ENCODE measurements at places on chromosomes 6 and 20.

DNA sequence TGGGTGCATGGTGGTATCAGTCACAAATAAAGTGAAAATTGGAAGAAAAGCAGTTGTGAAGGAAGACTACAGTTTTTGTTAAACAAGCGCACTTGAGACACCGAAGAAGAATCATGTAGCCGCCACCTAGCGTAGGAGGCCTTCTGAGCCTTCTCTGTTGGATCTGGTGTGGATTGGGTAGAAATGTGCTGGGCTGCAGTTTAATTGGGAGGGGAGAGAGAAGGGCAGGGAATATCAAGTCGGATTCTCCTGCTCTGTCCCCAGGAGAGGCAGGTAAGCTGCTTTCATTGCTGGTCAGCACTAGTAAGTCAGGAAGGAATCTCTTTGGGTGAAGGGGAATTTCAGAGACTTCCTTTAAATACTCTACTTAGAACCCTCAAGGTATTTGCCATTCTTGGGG is 1.2 kb upstream of the FABP7 start:
- no peak for DNase-seq

GRCh38 chr20:20369250-20370093 is 1.6 kb downstream of the INSM1 start:
- DNase-seq = no peak

GRCh38 chr20:3655131-3655405 is 8.1 kb downstream of the GFRA4 start:
- DNase-seq = no peak

DNA sequence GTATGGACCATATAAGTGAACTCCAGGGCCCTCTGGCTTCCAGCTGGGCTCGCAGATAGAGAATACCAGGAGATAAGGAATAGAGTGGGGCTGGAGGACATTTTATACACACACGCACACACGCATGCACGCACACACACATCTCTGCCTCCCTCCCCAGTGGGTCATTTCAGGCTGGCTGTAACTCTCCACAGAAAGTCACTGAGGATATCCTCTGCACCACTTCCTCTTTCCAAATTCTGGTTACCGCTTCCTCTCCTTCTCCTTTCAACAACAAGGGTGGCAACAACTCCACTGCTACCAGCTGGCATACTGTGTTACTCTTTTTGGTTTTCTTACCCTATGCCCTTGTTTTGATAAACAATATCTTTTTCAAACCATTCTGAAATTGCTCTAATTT is 280.2 kb downstream of the COL12A1 start:
- DNase-seq = no peak

DNA sequence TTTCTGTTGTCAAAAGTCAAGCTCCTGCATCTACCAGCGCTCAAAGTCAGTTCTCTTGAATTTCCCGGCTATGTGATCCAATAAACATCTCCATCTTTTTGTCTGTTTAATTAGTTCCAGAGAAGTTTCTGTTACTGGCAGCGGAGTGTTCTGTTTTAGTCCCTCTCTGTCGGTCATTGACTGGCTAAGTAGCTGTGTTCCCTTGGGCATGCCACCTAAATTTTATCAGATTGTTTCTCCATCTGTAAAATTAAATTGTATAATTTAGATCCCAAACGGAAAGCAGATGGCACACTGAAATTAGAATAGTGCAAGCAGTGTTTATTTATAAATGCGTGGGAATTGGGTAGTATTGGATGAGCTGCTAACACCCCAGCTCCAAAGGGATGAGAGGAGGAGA is 29.7 kb upstream of the PRL start:
- no peak for DNase-seq

GRCh38 chr6:63790334-63790733 is 154.7 kb downstream of the PHF3 start:
- DNase-seq = no peak

DNA sequence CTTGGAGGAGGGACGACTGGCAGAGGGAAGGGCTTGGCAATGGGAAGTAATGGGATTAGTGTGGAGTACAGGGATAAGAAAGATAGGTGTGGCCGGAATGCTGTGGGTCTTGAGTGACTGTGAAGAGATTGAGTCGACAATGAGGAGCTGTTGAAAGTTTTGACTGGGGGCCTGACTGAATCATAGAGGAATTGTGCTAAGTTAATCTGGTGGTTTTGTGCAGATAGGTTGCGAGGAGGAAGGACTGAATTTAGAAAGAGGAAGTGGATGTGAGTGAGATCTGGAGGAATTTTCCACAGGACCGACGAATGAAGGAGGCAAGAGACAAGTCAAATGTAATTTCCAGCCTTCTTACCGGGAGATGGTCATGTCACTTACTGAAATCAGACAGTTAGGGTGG is 143.9 kb upstream of the RALGAPA2 start:
- no peak for DNase-seq

- DNase-seq = peak; percentile 98
These were observed 31.9 kb downstream of the NTSR1 start for GRCh38 chr20:62740286-62741141.

DNA sequence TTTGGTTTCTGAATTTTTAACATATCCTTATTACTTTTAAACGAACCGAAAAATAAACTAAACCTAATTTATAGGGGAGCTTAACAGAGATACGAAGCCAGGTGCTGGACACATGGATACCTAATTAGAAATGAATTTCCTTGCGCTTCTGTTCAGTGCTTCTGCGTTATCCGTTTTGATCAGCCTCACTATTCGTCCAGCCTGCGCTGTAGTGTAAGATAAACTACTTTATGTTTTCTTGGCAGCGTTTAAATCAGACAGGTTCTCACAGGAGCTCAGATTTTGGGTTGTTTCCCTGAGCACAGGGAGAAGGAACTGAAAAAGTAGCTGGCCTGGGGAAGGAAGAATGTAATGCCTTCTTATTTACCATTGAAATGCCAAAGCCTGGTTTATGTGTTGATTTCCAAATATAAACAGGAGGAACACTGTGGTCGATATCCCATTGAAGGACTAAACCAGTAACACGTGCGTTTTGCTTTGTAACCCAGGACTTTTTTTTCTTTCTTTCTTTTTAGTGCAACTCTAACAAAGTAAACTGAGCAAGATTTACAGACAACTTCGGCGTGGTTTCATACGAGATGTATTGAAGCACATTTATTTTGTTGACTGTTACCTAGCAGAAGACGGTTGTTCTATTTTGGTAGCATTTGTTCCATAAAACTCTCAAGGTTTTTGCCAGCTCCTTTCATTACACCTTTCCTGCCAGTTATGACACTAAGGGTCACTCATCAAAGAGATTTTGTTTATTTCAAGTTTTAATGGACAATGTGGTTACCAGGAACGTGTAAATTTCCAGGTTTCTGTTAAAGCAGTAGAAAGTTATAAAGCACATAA is 214.8 kb upstream of the HEY2 start:
- DNase-seq = no peak

DNA sequence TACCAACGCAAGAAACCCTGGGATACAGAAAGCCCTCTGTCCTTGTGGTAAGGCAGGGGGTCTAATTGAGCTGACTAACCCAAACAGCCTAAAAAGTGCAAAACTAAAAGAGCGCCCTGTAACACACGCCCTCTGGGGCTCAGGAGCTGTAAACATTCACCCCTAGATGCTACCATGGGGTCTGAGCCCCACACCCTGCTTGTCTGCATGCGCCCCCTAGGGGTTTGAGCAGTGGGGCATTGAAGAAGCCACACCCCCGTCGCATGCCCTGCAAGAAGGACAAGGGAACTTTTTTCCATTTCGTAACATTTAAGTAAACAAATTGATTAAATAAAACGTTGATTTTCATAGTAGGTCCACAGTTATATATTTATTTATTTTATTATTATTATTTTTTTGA is 616.9 kb upstream of the MAN1A1 start:
- DNase-seq = no peak

DNA sequence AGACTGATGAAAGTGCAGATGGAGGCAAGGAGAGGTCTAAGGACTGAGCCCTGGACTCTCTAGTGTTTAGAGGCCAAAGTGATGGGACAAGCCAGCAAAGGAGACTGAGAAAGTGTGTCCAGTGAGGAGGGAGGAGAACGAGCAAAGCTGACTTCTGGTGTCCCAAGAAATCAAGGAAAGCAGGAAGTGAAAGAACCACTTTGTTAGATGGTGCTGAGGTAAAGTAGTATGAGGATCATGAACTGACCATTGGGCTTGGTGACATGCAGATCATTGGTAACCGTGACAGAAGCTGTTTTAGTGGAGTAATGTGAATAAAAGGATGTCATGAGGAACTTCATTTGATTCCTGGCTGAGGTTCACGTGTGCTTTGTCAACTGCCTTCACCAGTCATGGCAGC is 108.4 kb downstream of the SLX4IP start:
- DNase-seq = no peak

DNA sequence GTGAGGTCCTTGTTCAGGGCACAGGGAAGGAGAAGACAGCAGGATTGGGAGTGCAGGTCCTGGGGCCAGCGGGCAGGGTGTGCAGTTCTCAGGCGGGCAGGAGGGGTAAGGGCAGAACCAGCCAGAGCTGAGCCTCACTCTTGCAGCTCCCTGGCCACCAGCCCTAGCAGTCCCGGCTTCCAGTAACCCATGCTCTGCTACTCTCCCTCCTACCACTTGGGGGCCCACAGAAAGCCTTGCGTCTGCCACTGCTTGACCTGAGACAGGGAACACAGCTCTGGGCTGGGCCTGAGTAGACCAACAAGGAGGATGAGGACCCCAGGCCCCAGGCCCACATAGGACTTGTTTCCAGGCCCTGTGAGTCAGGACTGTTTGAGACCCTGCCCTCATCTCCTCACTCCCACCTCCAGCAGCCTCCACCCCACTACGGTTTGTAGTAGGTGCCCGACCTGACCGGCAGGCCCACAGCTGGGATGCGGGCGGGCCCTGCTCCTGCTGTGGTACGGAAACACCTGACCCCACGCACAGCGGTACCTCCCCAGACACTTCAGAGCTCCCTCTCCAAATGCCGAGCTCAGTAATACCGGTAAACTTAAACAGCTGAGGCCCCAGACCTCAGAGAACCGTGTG is 39.2 kb downstream of the KCNK5 start:
- DNase-seq = no peak

DNA sequence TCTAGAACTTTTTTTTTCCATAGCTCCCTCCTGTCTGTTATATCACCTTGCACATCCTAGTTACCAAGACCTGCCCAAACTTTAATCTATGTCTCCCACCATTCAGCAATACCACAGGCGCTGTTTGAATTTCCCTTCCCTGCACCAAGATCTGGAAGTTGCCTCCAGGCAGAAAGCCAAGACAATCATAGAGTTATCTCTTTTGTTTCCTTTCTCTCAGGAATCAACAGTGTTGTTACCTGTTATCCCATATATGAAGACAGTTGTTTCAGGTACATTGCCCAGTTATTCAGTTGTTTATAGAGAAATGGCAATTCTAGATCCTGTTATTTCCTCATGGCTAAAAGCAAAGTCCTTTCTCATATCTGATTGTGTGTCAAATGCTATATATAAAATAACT is 63.2 kb downstream of the PDSS2 start:
- DNase-seq = no peak

DNA sequence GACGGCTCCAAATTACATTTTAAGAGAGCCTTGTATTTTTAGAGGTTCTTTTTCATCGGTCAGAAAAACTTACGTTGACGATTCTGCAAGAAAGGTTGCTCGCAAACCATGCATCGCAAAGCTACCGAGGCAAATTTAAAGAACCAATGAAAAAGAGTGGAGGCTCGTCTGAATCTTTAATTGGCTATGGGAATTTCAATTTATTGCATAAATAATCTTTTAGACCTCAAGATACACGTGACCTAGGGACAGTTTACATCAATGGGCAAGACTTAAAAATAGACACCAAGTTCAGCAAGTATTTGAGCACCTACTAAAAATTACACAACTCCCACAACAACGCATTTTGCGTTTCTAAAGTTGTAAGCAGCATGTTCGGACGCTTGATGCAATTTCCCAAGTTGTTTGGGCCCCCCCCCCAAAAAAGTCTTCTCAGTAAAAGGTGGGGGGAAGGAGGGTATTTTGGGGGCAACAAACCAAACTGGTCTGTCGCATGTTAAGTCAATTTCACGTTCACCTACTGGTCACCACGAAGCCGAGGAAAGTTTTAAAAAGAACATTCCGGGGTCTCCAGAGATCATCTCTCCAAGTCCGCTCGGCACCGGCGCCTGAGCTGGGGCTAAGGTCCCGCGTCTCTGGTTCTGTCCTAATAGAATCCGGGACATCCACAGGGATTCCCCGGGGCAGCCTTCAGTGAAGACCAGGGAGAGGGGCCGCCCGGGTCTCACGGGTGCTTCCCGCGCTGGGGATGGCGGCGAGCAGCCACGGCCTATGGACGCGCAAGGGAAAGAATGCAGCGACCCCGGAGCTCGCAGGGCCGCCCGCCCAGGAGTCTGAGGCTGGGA is 851 bp downstream of the SNX5 start:
- DNase-seq = no peak

DNA sequence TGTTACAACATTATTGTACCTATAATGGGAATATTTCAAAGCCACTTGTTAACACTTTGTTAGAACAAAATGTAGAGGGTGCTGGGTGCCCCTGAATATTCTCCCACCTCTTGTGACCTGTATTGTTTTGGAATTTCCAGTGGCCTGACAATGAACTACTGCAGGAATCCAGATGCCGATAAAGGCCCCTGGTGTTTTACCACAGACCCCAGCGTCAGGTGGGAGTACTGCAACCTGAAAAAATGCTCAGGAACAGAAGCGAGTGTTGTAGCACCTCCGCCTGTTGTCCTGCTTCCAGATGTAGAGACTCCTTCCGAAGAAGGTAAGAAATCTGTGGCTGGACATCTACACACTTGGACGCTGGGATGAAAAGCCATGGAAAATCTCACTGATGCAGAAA is 28.9 kb downstream of the PLG start:
- peak; percentile 4 for DNase-seq

GRCh38 chr6:57822896-57823358 is 505.5 kb downstream of the PRIM2 start:
- DNase-seq = no peak

GRCh38 chr20:41018153-41018552 is 10.5 kb upstream of the TOP1 start:
- DNase-seq = peak; percentile 78

GRCh38 chr6:36662827-36663256 is 15.7 kb upstream of the CDKN1A start:
- DNase-seq = no peak

- no peak for DNase-seq
These were observed 7.5 kb downstream of the TBX18 start for GRCh38 chr6:84756877-84757276.

DNA sequence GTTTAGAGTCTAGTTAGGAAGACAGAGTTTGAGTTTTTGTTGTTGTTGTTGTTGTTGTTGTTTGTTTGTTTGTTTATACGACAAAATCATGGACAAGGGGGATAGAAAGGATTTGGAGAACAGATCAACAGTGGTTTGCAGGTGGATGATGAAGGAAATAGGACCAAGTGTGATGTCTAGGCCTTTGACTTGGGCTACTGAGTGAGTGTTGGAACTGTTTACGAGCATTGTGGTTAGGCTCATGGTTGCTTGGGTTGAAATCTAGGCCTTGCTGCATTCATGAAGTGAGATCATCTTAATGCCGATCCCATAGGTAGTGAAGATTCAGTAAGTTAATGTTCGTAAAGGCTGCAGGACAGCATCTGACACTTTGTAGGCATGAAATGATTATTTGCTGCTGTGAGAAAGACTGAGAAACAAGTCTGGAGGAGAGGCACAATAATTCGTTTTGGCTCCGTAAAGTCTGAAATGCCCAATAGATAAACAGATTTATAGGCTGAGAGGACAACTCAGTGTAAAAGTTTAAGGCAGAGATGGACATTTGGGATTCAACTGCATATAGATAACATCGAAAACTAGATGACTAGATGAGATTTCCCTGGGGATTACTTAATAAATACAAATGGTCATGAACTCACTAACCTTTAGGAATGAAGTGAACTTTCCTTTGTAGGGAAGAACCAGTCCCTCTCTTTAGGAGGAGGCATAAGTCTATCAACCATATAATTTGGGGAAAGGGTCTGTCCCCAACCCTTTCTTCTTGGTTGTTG is 70.0 kb downstream of the HDDC2 start:
- no peak for DNase-seq
